ENCODE measurements at places on chromosomes 5 and 9.

DNA sequence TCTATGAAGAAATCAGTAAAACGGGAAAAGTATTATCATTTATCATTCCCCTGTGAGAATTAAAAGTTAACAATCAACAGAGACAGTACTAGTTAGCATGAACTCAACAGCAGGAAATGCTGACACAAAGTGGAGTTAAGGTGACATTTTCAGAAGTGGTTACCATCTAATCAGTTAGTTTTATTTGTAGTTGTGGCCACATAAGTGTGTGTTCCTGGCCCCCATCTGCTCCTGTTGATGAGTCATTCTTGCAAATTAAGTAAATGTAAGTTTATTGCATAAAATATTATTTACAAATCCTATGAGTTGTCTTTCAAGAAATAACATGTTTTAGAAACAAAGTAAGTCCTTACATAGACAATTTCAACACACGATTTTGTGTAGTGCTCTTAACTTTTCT, 8.9 kb upstream of the BNC2 start:
- no peak for ATAC-seq

DNA sequence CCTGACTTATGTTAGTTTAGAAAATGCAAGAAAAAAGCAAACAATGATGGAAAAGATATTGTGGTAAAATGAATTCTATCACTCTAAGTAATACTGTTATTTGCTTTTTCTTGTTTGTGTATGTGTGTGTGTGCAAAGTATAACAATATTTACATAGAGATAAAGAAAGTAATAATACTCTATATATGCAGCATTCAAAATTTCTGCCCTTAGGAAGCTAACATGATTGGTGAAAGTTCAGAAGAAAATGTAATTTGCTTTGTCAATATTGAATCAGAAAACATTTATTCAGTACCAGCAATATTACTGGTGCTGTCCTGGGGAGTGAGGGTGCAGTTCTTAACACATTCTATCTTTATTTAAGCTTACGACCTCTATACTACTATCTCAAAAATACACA, 12.9 kb upstream of the PRDM9 start:
- ATAC-seq = no peak

GRCh38 chr5:88881571-88881971, 1.4 kb downstream of the MEF2C start:
- ATAC-seq = no peak

DNA sequence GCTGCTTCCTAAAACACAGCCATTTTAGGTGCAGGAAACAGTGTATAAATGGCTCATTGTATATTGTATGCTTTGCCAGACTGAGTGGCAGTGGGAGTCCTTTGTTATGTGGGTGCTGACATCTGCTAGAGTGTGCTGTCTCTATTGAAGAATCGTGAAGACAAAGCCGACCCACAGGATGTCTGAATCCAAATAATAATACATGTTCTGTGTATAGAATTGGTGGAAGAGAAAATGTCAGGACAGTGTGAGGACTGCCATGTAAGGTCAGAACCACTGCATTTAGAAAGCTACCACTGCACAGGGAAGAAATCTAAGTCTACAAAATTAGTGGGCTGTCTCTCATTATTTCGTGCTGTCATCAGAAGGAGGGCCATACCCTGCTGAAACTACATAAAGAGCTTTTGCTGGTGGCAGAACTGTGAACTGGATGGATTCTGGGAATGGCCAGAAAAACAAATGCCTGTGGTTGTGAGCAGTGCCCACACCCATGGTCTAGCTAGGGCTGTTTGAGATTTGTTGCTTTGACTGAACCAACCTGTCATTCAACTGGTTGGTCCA, 2.5 kb downstream of the IL7R start:
- ATAC-seq = no peak
